ENCODE measurements at places on chromosomes 16 and 17.

DNA sequence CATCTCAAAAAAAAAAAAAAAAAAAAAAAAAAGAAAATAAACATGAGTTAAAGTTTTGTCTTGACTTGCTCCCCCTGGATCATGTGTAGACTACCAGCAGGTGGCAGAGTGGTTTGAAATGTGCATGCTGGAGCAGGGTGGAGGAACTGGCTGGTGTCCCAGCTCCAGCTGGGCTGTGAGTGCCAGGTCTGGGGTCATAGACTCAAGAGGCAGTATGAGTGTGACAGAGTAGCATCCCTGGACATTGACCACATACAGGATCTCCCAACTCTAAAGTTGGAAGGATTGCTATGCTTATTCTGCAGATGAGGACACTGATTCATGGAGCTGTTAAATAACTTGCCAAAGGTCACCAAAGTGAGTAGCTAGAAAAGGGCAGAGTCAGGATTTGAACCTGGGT lies 198.0 kb upstream of the MPHOSPH6 start:
- no peak for DNase-seq

DNA sequence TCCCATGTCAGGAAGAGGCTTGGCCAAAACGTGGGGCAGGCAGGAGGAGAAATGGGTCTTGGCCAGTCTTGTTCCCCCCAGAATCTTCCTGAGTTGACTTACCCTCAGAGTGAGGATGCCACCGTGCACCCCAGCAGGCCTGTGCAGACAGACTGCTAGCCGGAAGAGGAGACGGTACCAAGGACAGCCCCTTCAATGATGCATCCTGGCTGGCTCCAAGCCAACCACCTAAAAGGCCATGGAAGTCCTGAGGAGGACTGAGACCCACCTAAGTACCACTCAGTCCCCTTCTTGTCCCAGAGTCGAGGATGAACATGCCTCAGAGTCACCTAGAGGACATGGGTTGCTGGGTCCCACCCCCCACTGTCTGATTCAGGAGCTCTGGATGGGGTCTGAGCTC lies 46.7 kb upstream of the RCVRN start:
- no peak for DNase-seq

GRCh38 chr16:48164907-48165715 lies 9.3 kb upstream of the ABCC12 start:
- peak; percentile 59 for DNase-seq

- DNase-seq, result no peak
These were observed 500 bp downstream of the COX6A2 start for GRCh38 chr16:31427441-31428278.

DNA sequence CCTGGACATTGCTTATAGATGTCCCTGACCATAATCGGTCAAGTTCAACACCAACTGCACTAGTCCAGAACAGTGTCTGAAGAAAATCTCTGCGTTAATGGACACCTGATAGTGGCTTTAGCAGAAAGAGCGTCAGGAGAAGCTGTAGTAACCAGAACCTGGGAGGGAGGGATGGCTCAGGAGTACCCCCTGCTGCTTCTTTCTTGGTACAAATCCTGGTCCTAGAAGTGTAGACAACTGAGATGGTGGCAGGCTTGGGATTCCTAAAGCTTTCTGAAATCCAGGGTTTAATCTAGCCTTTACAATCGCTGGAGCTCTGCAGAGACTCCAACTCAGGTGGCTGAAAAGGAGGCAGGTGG lies 5.4 kb downstream of the MAP3K14 start:
- no peak for DNase-seq

DNA sequence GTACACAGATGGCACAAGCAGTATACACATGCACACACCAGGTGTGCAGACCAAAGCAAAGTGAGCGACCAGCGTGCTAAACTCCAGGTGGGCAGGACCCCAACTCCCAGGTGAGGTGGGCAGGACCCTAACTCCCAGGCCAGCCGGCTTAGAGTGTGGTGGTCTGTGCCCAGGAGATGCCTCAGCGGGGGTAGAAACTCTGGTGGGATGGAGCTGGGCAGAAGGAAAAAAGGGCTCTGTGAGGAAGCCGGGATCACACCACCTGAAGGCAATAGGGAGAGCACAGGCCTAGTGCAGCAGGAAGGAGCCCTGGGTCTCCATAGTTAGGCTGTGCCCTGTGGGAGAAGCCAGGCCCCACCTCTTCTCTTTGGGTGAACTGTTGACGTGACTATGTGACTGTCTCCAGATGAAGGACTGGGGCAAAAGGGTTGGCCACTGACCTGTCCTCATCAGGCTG lies 1.6 kb upstream of the FOXJ1 start:
- DNase-seq, result no peak

DNA sequence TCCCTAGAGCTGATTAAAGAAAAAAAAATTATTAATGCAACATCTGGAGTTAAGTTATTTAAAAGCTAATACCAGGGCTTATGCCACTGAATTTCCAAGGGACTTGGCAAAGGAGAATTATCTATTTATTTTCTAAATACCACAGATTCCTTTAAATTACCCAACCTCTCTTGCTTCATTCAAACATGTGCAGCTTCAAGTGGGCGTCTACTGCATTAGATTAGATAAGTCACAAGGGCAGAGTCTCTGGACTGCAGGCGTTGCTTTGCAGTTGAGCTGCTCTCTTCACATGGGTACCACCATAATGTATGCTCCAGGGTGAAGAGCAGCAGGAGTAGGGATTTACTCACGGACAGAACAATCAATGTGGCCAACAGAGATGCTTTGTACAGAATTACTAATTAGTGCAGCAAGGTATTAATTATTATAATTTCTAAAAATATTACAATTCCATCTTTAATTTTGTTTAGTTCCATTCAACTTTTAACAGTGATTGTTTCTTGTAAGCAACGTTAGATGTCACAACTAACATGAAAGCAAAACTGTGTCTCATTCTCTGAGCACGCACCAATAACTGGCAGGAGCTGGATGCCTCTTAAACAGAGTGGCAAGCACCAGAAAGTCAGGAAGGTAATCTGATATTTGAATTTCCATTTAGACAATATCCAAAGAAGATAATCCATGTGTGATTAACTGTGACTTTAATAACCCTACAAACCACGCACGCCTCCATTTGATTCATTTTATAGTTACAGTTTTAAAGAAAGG lies 214.2 kb downstream of the STX8 start:
- no peak for DNase-seq

- no peak for DNase-seq
These were observed 4.7 kb downstream of the CORO1A start for GRCh38 chr16:30187971-30188561.

- no peak for DNase-seq
These were observed 32.4 kb upstream of the FOXJ1 start for GRCh38 chr17:76173474-76173873.

- no peak for DNase-seq
These were observed 332.1 kb downstream of the C16orf95 start for GRCh38 chr16:86984991-86985647.

GRCh38 chr16:12186774-12187335 lies 210.3 kb downstream of the SNX29 start:
- DNase-seq, result no peak

GRCh38 chr17:69417545-69418483 lies 3.3 kb downstream of the MAP2K6 start:
- DNase-seq, result no peak

GRCh38 chr17:37512442-37513068 lies 22.9 kb downstream of the DUSP14 start:
- DNase-seq, result no peak

DNA sequence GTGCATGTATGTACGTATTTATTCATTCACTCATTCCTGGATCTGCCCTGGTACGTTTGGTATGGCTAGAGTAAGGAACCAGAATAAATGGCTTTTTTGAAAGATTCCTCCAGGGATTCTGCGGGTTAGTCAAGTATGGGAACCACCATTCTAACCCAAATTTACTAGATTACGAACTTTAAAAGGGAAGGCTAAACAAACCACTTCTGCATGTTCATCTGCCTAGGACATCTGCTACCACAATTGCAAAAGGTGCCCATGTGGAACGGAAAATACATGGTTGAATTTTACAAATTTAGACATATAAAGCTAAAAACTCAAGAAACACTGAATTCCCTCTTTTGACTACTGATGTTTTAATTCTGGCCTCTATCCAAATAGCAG lies 22.1 kb downstream of the CYTH1 start:
- DNase-seq, result no peak

- no peak for DNase-seq
These were observed 111.9 kb downstream of the GSG1L start for GRCh38 chr16:27951489-27952120.

GRCh38 chr17:42679492-42680330 lies 1.9 kb downstream of the CCR10 start:
- no peak for DNase-seq

DNA sequence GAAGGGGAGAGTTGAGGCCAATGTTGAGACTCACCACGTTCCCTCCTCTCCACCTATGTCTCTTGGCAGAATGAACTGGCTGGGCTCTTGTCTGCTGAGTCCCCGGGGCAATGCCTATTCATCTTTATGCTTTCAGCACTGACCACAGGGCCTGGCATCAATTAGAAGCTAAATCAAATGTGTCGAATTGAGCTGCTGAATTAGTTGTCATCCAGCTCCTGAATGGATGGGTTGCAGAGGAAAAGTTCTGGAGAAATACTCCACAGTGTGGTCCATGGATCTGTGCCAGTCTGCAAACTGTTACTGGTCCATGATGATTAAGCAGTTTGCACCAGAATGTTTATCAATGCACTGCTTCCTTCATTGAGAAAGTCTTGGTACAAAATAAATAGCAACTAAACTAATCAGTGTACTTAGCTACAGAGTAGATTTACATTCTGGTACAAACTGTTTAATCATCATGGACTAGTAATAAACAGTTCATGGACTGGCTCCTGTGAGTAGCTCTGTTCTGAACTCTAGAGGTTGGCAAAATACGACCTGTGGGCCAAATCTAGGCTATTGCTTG lies 4.6 kb downstream of the CNGB1 start:
- DNase-seq, result no peak

Data from NK-92 treated with Interleukin-12 subunit alpha and Interleukin-12 subunit beta, amount 100 ng/mL, for 24 hours (cell line).